Activated CD4-positive, CD25-positive, alpha-beta regulatory T cell (primary cell): ENCODE measurements at places on chromosomes 13 and 19.

GRCh38 chr13:26895808-26896466, 135.4 kb upstream of the GPR12 start:
- no peak for DNase-seq

GRCh38 chr13:97113231-97114001, 108.7 kb upstream of the MBNL2 start:
- DNase-seq = no peak

DNA sequence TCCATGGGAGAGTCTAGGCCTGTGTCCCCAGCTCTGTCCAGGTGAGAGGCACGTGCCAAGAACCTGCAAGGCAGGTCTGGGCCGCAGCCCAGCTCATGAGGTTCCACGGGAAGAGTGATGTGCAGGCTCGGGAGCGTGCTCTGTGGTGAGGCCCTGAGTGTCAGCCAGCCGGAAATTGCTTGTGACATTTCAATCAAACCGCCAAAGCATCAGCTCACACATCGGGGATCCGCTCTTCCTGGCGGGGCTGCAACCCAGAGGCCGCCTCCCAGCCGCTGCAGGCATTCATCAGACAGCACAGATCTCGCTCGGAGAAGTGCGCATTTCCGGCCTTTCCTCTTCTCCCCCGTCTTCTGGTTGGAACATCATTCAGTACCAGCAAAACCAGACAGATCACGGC, 109.3 kb downstream of the KDM4B start:
- DNase-seq = no peak

- DNase-seq = no peak
Measured at GRCh38 chr13:104937881-104938280, 1597.6 kb downstream of the EFNB2 start.

DNA sequence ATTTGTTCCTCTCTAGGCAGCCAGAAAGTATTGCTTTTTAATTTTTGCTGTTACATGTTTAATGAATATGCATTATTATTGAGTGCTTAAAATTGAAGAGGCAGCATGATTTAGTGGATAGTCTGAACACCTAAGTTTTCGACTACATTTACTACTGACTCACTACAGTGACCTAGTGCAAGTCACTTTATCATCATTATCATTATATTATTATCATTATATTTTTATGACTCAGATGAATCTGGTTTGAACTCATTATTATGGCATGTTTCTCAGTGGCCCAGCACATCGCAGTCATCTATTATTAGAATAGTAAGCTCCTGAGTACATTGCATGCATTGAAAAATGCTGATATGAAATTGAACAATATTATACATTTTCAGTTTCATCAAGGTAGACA, 351.2 kb upstream of the PRR20A start:
- no peak for DNase-seq

- DNase-seq = no peak
Measured at GRCh38 chr19:29216021-29216420, 3.1 kb upstream of the UQCRFS1 start.

GRCh38 chr13:74015137-74015536, 119.1 kb downstream of the KLF12 start:
- no peak for DNase-seq

DNA sequence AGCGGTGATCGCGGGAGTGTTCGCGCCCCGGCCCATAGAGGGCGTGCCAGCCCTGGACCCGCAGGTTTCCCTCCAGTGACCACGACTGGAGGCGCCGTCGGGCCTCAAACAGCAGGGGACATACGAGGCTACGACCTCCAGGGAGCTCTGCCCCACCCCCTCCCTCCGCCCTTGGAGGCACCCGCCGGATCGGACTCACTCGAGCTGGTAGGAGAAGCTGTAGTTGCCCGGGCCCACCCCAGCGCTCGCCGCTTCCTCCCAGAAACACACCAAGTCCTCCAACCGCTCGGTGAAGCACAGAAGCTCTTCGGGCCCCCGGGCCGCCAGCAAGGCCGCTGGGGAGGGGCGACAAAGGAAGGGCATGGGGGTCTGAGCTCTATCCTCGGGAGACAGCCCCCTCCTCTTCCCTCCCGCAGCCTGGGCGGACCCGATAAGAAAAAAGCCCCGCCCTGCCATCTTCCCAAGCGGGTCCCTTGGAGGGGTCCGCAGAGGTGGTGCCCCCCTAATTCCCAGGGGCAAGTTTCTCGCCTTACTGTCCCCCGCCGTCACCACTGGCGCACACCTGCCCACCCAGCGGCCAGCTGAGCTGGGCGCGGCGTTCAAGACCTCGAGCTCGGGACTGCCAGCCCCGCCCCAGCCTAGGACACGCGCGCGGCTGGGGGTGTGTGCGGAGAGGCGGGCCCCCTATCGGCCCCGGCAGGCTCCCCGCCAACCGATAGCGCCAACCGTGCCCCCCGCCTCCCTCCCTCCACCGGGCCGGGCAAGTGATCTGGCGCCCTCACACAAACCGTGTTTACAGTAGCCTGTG, 1.0 kb downstream of the EPOR start:
- no peak for DNase-seq

DNA sequence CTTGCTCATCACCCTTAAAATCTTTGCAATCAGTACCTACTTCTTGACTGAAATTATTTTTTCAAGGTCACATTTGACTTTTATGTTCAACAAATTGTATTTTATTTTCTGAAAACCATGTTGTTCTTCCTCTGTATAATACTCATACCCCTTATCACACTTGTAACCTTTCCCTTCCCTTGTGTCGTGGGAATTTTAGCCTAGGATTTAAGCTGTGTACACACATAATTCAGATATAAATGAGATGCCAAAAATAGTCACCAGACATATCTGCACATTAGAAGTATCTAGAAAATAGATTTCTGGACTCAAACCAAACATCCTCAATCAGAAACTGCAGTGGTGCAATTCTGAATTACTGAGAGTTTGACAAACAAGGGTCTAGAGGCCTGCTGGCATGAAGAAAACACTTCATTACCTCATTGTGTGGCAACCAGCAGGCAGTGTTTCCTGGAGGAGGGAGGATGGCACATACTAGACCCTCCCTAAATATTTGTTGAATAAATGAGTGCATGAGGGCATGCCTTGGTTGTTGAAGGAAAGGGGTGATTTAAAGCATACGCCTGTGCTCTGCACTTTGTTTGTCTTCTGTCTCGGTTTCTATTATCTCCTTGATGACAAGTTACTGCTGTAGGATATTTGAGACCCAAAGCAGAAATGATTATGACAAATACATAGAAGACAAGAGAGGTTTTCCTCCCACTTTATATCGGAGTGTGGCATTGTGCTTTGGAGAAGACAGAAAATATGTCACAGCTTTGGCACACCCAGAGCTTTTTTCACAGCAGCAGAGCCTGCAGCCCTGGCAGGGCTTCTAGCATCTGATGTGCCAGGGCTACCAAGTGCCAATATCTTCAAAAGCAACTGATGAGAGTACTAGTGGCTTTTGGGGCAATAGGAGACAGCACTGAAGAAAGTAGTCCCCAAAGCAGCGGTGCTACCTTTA, 881.1 kb downstream of the PCDH9 start:
- no peak for DNase-seq

- DNase-seq = no peak
Measured at GRCh38 chr13:41383386-41383785, 72.3 kb downstream of the NAA16 start.

DNA sequence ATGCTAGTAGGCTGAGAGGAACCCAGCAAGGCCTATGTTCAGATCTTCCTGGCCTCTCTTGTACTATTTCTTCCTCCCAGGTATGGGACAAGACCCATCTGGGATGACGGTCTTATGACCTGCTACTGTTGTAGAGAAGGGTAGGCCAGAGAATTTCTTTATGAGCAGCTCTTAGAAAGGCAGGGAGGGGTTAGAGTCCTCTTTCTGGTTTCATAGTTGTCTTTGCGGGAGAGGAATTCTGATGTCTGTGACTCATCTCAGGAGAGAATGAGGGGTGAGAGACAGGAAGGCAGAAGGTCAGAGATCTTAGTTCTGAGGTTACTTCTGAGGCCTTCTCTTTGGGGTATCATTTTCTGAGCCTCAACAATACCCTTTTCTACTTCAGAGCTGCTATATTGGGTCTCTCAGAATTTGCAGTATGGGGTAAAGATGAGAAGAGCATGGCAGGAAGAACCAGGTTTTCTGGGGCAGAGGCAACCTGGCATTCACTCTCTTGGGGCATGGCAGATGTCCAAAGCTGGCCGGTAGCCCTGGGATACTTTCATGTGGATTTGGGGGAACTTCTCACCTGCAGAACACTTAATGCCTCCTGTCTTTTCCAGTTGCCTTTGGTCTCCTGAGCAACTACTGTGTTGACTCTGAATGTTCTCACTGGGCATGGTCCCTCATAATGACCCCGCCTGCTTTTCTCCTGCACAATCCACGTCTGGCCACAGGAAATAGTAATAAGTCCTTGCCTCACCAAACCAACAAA, 154.4 kb downstream of the GGACT start:
- no peak for DNase-seq
